ENCODE measurements at places on chromosomes 2 and 18.
A peak's percentile ranks its signal among the peaks of the same experiment; 100 is the strongest.

GRCh38 chr18:933082-933481 lies 28.4 kb downstream of the ADCYAP1 start:
- DNase-seq = no peak

DNA sequence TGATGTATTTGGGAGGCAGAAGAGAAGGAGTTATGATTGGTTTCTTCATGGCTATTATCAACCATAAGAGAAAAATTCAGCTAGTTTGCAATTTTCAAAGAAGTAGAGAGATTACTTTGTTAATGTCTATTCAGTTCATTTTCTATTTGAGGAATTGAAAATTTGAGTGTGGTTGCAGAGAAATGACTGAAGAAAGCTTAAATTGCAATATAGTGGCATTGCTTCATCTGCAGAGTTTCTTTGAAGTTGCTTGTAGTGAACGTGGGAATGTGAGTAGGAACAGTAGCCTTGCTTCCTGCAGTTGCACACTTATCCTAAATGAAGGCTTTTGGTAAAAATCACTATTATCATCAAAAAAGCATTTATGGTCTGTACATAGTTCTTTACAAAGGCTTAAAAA lies 14.7 kb upstream of the CYRIA start:
- DNase-seq = no peak

- no peak for DNase-seq
Observed at GRCh38 chr2:102282678-102283091, 28.7 kb upstream of the IL1RL1 start.

DNA sequence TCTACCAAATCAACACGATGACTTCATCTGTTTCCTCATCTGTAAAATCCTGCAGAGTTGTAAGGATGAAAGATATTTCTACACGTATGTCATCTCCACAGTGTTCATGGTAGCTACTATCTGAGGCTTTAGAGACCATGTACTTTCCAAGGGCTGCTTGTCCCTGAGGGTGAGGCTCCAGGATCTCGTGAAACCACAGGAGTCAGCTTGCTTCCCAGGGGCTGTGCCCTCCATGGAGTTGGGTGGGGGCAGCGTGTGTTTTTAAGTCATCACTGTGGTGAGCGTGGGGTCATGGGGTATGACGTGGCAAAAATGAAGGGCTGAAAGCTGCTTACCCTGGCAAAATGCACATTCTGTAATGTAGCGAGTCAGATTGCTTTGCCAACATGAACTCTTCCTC lies 81.6 kb downstream of the ASAP2 start:
- peak; percentile 96 for DNase-seq

DNA sequence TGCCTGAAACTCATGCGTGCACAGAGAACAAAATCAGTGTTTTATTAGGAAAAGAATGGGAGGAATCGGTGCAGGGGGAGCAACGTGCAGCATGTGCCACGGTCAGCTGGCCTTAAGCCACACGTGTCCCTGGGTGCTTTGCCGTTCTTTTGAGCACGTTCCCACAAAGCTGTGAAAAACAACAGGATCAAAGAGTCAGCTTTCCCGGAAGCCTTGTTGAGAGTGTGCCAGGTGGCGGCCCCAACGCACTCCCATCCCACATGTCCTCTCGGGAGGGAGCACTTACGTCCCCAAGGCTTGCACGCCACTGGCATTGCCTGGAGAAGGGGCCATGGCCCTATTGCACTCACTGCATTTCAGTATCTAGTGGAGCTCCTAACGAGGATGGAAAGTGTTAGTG lies 511.2 kb downstream of the EIPR1 start:
- DNase-seq = no peak

DNA sequence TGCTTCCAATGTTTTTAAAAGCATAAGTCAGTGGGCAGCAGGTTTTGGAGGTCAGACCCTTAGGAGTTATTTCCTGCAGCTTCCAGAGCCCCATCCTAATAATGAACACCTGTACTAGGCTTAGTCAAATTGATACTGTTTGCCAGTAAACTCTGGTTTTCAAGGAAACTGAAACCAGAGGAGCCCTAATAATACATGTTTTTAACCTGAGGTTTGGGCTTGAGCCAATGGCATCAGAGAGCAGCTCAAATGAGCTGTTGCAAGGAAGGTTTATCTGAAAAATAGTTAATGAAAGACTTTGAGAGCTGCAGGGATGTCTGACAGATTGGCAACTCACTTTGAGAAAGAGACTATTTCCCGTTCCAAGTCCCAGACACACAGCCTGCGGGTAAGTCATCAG lies 54.6 kb downstream of the DCC start:
- no peak for DNase-seq

DNA sequence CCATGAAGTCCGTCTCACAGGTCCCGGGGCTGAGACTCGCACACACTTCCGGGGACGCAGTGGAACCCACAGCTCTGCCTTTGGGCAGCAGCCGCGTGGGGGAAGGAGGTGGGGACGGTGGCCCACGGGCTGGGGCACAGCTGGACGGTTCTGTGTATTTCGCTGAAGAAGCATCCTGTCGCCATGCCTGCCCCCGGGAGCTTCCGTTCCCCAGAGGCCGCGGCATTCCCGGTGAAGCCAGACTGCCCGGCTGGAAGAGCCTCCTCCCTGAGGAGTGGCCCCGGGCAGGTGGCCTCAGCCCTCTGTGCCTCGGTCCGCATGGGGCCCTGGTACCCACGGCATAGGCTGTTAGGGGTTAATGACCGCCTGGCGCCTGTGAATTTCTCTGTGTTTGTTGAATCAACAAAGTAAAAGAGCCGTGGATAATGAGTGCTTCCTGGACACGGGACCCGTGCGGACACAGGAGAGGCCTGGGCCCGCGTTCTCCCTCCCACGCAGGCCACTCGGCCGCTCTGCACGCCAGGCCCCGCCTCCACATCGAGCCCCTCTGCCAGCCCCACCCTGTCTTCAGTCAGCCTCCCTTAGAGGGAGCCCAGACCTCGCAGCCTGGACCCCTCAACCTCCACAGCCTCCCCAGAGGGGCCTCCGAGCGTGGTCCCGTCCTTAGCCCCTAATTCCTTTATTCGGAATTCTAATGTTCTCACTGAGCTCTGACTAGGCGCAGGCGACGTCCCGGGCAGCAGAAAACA lies 51.0 kb downstream of the KCNG2 start:
- no peak for DNase-seq

DNA sequence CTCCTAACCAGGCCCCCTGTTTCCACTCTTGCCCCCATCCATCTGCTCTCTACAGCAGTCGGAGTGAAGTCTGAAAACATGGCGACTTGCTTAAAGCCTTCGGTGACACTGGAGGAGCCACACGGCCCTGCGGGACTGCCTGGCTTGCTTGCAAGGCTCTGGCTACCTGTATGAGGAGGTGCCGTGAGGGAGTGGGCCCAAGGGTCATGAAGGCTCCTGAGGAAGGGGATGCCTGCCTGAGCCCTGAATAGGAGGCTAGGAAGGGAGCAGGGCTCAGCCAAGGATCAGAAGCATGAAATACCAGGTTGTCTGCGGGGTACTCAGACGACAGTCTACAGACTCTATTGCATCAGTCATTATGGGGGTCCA lies 75.4 kb downstream of the EMX1 start:
- no peak for DNase-seq

- peak; percentile 13 for DNase-seq
Observed at GRCh38 chr2:230956827-230957755, 32.0 kb upstream of the GPR55 start.

- no peak for DNase-seq
Observed at GRCh38 chr2:75251896-75252295, 52.6 kb upstream of the TACR1 start.

DNA sequence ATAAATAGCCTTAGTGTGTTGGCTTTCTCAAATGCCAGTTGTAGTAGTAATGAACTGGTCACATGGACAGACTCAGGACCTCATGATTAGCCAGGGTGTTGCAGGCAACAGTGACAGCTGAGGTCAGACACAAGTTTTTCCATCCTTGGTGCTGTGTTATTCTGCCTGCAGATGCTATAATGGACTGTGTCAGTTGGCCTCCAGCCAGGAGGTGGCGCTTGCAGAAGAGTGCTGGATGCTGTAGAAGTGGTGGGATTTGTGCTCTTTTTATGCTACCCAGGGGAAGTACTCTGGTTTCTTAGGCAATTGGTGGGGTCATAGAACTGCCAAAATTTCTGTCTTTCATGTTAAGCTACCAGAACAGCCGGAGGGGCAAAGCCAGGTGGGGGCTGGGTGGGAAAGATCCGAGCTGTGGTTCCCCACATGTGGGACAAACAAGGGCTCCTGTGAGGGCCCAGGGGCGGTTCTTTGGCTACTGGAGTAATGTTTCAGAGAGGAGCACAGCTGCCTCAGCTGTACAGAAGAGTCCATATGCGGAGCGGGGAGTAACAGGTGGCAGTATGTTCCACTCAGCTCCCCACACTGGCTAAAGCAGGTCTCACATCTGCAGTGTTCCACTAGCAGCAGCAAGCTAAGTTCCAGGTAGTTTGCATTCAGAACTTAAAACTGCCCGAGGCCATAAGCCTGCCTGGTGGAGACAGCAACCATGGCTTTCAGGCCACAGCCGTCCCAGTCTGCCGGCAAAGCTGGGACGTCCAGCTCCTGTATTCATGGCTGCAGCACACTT lies 104.4 kb downstream of the GULP1 start:
- DNase-seq = no peak

GRCh38 chr2:144466637-144467036 lies 53.3 kb downstream of the ZEB2 start:
- no peak for DNase-seq
